DMS153 (cell line): ENCODE measurements at places on chromosomes 5 and 9.
A peak's percentile ranks its signal among the peaks of the same experiment; 100 is the strongest.

GRCh38 chr5:44532981-44533380, 143.8 kb upstream of the FGF10 start:
- DNase-seq = no peak

DNA sequence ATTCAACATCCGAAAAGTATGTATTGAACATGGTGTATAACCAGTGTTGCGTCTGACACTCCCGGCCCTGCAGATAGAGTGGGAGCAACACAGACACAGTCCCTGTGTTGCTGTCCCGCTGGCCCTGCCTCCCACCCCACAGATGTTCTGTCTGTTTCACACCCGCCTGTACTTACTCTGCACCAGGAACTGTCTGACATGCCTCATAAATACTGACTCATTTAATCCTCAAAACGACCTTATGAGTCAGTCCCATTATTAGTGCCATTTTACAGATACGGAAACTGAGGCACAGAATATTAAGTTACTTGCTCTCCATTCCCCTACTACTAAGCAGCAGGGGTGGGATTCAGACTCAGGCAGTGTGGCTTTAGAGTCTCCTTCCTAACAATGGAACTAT, 109.8 kb upstream of the NFIL3 start:
- DNase-seq = no peak

- no peak for DNase-seq
These were observed 57.9 kb upstream of the GRIA1 start for GRCh38 chr5:153432583-153432982.

DNA sequence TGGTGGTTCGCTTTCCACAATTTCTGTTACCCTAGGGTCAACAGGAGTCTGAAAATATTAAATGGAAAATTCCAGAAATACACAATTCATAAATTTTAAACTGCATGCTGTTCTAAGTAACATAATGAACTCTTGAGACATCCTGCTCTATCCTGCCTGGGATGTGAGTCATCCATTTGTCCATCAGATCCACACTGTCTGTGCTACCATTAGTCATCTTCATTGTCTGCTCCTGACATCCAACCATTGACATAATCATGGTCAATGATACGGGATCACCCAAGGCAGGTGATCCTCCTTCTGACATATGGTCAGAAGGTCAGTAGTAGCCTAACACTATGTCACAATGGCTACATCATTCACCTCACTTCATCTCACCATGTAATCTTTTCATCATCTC, 276.7 kb upstream of the KIF2A start:
- no peak for DNase-seq

DNA sequence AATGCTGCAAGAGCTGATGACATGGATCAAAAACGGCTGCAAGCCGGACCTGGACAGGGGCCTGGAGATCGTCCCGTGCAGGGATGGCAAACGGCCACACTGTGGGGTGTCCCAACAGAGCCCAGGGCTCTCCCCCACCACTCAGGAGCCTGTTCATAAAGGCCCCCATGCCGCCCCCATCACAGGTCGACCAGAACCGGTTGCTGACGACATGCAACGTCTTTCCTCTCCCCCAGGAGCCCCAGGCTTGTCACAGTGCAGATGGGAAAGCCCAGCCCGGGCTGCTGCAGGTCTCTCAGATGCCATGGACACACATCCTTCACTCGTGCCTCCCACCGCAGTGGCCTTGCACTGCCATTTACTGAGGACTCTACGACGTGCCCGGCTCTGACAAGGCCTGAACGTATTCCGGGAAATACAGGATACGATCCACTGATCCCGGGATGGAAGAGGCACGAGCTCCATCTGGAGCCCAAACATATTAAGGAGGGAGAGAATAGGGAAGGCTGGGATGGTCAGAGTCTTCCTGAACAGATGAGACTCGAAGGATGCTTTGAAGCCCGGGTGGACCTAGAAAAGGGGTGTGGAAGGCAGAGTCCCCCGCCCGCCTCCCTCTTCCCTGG, 76.5 kb upstream of the SARDH start:
- no peak for DNase-seq

DNA sequence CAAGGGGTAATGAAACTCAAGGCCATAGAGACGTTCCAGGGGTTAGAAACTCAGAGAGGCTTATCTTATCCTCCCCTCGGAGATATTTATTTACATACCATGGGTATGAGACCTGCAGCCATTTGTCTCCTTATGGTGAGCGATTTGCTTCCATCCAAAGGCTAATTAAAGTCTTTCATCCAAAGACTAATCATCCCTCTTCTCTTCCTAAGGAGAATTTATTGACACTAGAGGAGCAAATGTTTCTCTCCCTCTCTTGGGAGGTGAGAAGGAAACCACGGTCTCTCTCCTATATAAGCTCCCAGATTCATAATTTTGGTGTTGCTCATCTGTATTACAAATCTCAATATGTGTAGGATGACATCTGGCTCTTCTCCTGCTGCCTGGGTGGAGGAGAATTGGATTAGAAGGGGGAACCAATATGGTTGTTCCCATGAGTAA, 31.0 kb upstream of the RPS23 start:
- DNase-seq = no peak

DNA sequence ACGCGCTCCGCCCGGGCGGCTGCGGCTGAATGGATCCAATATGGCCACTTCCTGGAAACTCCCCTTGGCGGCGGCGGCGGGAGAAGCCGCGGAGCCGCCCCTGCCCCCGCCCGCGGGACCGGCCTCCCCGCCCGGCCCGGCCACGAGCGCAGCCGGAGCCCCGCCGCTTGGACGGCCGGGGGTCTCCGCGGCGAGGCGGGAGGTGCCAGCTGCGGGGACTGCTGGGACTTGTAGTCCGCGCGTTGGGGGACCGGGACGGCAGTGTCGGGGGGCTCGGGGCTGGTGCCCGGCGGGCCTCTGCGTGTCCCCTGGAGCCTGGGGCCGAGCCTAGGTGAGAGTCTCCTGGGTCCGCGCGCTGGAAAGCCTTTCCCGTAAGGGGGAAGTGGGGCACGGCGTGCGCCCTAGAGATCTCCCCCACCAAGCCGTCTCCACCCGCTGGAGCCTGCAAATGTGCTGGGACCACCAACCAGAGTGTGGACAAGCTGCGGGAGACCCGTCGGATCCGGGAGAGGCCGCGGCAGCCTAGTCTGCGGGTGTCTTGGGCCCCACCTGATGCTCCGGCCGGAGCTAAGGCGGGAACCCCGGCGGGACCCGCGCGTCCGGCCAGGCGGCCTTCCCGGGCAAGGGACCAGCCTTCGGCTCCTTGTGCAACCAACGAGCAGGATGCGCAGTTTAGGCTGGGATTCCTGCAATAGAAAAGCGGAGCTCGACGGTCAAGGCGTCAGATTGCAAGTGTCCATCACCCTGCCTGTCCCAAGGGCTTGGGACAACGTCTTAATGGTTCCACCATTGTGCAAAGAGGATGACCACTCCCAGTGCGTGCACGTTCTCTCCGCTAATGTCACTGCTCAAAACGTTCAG, at the start of gene SEPTIN8:
Gene SEPTIN8 (minus strand): TSS at position 31 of the 861 bp plus-strand sequence. CDS start 102 bp downstream, outside the sequence.
- DNase-seq = no peak

DNA sequence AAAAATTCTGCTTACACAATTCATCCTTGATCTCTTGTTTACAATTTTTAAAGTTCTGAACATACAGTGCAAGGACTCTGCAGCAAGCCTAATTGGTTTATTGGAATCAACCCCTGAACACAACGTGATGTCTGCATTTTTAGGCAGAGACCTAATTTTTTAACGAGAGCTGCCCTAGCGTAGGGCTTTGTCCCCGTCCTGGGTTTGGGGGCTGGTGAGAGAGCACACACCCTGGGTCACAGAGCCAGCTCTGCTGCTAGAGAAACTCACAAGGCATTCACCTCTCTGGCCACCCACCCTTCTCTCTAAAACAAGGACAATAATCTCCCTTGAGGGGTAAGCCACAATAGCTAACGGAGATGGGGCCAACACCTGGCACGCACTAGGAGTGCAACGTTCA, 28.2 kb downstream of the SH3PXD2B start:
- no peak for DNase-seq

GRCh38 chr5:119269061-119269944, 86.5 kb upstream of the TNFAIP8 start:
- DNase-seq = peak; percentile 0

GRCh38 chr5:53109056-53109442, 508 bp downstream of the MOCS2 start:
- DNase-seq = no peak

DNA sequence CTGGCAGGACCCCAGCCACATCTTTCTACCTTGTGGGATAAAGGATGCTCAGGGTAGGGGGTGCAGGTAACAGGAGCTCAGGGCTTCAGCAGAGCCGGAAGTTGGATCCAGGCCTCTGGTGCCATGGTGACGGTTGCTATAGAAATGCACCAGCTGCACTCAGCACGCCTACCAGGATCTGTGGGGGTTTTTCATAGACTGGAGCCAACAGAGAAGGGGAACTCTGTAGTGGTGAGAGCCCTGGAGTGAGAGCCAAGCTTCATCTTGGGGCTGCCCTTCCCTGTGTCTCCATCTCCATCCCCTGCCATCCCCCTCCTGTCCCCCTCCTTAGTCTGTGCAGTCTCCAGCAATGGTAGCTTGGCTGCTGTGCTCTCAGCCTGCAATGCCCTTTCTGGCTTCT, 27.5 kb upstream of the BOD1 start:
- peak; percentile 61 for DNase-seq

- DNase-seq = no peak
These were observed 237.1 kb downstream of the RFX3 start for GRCh38 chr9:3288686-3289085.

DNA sequence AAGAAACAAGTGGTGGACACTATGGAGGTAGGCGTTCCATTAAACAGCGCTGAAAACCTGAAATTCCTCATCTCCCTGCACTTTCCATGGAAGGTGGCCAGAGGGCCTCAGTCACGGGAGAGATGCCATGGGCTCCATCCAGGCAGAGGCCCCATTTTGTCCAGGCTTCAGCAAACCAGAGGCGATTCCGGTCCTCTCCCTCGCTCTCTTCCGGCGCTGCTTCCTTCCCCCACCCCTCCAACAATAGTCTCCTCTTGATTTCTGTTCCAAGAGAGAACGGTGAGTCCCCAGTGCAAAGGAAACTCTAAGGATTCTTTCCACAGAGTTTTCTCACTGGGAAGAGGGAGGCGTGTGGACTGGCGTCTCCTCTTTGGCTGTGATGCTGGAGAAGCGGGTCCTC, 7.5 kb downstream of the ZNF366 start:
- no peak for DNase-seq

DNA sequence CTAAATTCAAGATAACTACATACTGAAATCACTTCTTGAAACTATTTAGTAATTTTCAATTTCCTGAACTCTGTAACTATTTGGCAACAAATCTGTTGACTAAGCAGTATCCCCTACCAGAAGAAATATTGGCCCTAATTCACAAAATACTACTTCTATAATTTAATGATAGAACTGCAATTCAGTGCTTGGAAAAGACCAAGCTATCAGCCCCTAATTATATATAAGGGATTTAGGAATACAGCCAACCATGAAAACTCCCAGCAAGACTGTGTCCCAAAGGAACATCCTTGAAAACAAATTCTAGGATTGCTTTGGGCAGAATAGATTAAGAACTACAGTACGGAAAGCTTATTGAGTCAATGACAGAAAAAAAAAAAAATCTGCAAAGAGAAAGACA, 169.2 kb downstream of the RAB3C start:
- DNase-seq = no peak

- no peak for DNase-seq
These were observed 134.1 kb downstream of the PAPPA start for GRCh38 chr9:116287721-116288120.

GRCh38 chr9:91948101-91948596, 1.9 kb downstream of the ROR2 start:
- DNase-seq = no peak

GRCh38 chr9:126306071-126306647, 20.5 kb upstream of the MVB12B start:
- DNase-seq = no peak

- DNase-seq = no peak
These were observed 2.0 kb upstream of the FAF2 start for GRCh38 chr5:176446028-176446665.

- peak; percentile 20 for DNase-seq
These were observed 462.5 kb downstream of the SPOCK1 start for GRCh38 chr5:137036640-137037039.

DNA sequence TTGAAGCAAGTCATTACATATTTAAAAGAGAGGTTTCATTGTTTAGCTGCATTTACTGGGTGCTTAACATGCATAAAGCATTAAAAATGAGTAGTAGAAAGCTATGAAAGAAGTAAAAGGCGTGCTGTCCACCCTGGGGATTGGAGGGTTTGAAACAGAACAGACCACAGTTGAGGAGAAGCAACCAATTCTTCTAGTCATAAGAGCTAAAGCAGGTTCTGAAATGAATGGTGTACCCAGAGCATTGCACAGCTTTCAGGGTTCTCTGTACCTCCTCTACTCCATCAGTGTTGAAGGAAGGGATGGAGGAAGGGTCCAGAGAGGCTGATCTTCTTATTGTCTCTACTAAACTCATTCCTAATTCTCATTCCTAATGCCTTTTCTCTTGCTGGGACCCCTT, 68.9 kb downstream of the SH3RF2 start:
- DNase-seq = no peak

- no peak for DNase-seq
These were observed 279.7 kb upstream of the TUT7 start for GRCh38 chr9:86633945-86634344.

DNA sequence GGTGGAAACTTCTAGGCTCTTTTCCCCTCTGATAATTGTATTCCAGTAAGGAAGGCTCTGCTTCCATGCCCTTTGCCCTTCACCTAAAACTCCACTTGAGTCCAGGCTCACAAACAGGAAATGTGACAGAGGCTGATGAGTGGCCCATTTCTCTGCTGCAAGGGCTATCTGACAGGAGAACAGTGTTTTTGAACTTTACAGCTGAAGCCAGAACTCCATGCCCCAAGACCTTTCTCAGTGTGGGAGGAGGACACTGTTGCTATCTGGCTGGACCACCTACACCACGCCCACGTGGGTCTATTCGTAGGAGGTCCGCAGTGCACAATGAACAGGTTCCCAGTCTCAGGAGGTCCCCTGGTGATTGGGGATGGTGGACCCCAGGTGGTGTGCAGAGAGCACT, 13.6 kb downstream of the GGTA1 start:
- no peak for DNase-seq

GRCh38 chr5:135171336-135171735, 137.3 kb upstream of the PITX1 start:
- no peak for DNase-seq

DNA sequence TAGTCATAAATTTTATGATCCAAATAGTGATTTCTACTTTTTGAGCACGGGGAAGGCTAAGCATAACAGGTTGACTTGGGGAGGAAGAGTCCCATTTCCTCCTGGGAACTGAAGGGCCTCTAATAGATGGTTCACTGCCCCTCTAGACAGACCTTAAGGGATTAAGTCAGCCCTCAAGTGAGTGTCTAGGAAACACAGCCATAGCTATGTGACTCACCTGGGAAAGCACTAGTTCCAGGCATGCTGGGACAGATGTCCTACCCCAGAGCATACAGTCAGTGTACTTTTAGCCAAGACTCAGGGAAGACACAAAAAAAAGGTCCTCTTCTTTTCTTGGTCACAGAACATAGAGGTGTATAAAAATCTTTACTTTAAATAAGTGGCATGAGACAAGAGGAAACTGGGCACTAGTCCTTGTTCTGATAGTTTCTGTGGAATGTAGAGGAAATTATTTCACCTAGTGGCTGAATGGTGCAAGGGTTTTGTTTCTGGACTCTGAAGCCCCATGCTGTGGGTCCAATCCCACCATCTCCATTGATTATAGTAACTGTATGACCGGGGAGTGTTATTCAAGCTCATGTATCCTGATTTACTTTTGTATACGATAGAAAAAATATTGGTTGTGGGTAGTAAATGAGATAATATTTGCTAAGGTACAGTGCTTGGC, 86.0 kb downstream of the NREP start:
- no peak for DNase-seq

GRCh38 chr5:151721087-151721646, 34.5 kb upstream of the SPARC start:
- no peak for DNase-seq

GRCh38 chr9:117707561-117707960, 3.4 kb downstream of the TLR4 start:
- no peak for DNase-seq
